Activated effector memory CD4-positive, alpha-beta T cell treated with anti-CD3 and anti-CD28 coated beads, Interleukin-2, amount 50 U/mL, for 16 hours (primary cell): ENCODE measurements at places on chromosomes 16 and 17.

- no peak for DNase-seq
Observed at GRCh38 chr17:74437702-74438101, 5.8 kb downstream of the GPRC5C start.

- DNase-seq = peak; percentile 90
Observed at GRCh38 chr17:28763804-28764266, 20.0 kb downstream of the TRAF4 start.

DNA sequence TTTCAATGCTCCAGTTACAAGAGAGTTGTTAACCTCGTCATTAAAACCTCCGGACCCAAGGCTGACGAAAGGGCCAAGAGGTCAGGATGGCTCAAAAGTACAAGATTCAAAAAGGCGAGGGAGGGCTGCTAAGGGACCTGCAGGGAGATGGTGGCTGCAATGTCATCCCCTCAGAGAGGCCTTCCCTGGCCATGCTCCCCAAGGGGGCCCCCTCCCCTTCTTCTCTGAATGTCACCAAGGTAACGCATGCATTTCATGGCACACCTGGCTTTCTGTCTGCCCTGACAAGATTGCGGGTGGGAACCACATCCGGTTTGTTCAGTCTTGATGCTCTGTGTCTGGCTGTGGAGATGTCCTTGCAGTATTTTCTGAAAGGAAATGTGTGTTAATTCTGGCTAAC, 89.9 kb downstream of the C16orf78 start:
- DNase-seq = peak; percentile 80

GRCh38 chr17:39092692-39093230, 58.7 kb downstream of the PLXDC1 start:
- DNase-seq = no peak

- DNase-seq = no peak
Observed at GRCh38 chr17:70310221-70310672, 140.9 kb downstream of the KCNJ2 start.

DNA sequence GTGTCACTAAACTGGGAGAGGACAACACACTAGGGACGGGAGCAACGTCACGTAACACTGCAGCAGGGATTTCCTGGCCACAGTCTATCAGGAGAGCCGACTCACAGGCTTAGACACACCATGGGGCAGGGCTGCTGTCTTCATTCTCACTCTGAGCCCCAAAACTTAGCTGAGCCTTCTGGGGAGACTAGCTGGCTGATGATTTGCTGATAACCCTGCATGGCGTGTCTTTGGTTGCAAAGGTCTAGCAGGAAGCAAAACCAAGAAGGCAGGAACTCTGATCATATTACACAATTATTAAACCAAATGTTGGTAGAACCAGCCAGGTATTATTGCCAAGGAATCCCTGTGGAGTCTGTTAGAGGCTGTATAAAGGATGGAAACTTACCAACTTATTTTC, 345.0 kb downstream of the SLC39A11 start:
- DNase-seq = no peak

DNA sequence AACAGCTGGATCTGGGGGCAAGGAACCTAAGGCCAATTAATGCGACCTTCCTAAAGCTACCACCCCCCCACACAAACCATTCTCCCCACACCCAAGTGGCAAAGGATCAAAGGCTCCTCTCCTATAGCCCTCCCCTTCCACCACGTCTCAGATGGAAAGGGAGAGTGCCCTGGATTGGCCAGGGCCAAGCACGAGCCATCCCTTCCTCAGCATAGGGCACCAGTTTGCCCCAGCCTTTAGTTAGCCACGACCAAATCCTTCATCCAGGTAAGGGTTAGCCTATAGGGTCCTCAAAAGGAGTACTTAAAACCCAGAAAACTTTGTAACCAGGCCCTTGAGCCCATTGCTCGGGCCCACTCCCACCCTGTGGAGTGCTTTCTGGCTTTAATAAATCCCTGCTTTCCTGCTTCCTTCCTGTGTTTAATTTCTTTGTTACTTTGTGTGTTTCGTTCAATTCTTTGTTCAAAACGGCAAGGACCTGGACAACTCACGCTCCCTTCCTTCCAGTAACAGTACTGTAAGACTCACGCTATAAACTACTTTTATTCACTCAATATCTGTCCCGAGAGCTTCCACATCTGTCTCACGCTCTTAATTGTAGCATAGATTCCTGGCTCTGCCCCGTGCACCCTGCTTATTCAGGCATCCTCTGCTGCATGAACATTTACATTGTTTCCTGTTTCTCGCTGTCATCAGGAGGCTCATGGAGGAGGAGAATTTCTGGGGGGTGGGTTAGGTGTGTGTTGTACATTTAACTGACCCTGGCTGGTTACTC, 62.3 kb downstream of the TNFRSF13B start:
- DNase-seq = no peak

- DNase-seq = no peak
Observed at GRCh38 chr16:1923299-1924034, 5.3 kb upstream of the HS3ST6 start.

- DNase-seq = peak; percentile 91
Observed at GRCh38 chr17:62965686-62966425, at the start of gene TANC2. Gene TANC2 (plus strand): TSS chr17:62966235. CDS start chr17:63009560, 43,325 bp downstream.

- DNase-seq = peak; percentile 78
Observed at GRCh38 chr17:28916302-28916934, 13.5 kb upstream of the DHRS13 start.

GRCh38 chr17:20300436-20300934, 166.9 kb downstream of the LGALS9B start:
- DNase-seq = no peak

DNA sequence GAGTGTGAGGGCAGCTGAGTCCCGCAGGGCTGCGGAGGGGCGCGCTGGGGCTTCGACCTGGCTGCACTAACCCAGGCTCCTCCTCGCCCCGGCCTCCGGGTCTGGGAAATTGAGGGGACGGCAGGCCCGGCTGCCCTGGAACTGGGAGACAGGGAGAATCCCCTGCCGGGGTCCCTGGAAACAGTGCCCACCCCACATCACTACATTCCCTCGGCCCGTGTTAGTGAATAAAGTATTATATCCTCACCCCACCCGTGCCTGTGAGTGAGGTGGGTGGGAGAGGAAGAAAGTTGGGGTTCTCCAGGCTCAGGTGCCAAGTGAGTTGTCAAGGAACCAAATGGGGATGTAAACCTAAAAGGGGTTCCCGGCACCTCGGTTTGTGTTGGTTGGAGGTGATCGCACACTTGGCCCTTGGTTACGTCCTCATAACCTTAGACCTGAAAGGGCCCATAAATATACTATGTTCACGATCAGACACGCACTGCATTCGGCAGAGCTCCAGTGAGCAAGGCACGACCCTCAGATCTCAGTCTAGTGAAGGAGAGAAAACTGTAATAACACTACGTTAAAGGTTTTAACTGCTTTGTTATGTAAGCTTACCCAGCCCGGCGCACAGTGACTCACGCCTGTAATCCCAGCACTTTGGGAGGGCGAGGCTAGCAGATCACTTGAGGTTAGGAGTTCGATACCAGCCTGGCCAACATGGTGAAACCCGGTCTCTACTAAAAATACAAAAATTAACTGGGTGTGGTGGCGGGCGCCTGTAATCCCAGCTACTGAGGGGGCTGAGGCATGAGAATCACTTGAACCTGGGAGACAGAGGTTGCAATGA, 11.2 kb downstream of the ZNF771 start:
- no peak for DNase-seq

DNA sequence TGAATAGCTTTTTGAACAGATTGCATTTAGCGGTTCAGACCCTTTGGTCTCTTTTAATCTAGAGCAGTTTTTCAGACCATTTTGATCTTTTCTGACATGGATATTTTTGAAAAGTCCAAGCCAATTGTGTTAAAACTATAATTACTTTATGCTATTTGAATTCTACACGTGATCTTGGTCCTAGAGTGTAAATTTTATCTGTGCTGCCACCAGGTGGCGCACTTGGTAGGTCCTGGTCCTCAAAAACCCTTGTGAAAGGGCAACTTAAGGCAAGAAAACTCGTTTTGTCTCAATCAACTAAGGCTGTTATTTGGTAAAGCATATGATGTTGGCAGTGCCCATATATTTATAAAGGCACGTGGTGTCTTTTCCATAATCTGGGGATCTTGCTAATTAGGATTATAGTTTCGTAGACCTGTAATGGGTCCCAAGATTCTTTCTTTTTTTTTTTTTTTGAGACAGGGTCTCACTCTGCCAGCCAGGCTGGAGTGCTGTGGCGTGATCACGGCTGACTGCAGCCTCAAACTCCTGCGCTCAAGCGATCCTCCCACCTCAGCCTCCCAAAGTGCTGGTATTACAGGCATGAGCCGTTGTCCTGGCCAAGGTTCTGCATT, 43.9 kb upstream of the TEX2 start:
- DNase-seq = peak; percentile 88

- DNase-seq = peak; percentile 95
Observed at GRCh38 chr17:49739641-49740271, 24.2 kb downstream of the FAM117A start.

DNA sequence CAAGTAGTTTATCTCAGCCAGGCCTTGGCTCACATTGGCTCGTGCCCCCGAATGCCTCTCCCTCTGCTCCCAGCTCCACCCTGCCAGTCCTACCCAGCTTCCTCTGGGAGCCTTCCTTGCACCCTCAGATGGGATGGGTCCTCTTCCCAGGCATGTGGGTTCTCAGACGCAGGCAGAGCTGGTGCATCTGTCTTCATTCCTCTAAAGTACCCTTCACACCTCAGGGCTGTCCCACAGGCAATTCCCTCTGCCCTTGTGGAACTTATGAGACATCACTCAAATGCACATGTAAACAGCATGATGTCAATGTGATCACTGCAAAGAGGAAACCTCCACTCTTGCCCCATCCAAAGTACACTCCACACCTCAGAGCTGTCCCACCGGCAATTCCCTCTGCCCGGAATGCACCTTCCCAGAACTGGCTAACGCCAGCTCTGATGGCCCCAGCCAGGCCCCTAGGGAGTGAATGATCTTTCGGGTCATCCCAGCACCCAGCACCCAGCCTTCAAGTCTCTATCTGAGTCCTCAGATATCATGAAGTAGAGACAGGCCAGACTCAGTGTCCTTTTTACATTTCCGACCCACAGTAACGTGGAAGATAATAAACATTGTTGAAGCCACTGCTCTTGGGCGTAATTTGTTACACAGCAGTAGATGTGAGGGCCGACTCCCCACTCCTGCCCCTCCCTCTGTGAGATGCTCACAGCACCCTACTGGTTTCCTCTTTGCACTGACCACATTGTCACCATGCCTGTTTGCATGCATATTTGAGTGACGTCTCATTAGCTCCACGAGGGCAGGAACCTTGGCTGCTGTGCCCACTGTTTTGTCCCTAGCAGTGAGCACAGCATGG, 85.4 kb downstream of the N4BP1 start:
- DNase-seq = peak; percentile 53

DNA sequence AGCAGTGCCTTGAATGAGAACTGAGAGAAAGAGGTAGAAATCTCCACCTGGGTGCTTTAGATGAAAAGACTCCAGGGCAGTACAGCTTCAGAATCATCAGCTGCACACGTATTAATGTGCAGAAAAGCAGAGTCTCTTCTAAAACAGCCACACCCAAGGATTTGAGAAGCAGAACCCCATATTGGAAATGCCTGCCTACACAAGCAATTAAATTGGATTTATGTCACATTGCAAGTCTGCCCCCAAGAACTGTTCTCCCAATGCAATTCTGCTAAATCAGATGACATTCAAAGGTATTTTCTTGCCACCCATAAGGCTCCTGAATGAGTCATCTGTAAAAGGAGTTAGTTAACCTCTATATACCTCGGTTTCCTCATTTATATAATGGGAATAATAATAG, 326.0 kb upstream of the C16orf82 start:
- no peak for DNase-seq

DNA sequence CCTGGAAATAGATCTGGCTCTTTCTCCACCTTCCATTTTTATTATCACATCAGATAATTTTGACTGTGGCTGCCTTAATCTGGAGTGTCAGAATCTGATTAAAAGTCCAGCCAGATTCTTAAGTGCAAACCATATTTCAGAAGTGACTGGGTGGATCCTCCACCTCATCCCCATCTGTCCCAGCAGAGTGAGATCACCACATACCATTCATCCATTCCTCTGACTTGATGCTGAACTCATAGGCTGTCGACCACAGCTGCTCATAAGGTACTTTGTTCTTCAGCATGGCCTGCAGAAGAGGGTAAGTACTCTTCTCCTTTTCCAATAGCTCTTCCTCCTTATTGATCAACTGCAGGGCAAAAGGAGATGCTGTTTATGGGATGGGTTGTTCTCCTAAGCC, 53.5 kb downstream of the DNAH3 start:
- DNase-seq = no peak

DNA sequence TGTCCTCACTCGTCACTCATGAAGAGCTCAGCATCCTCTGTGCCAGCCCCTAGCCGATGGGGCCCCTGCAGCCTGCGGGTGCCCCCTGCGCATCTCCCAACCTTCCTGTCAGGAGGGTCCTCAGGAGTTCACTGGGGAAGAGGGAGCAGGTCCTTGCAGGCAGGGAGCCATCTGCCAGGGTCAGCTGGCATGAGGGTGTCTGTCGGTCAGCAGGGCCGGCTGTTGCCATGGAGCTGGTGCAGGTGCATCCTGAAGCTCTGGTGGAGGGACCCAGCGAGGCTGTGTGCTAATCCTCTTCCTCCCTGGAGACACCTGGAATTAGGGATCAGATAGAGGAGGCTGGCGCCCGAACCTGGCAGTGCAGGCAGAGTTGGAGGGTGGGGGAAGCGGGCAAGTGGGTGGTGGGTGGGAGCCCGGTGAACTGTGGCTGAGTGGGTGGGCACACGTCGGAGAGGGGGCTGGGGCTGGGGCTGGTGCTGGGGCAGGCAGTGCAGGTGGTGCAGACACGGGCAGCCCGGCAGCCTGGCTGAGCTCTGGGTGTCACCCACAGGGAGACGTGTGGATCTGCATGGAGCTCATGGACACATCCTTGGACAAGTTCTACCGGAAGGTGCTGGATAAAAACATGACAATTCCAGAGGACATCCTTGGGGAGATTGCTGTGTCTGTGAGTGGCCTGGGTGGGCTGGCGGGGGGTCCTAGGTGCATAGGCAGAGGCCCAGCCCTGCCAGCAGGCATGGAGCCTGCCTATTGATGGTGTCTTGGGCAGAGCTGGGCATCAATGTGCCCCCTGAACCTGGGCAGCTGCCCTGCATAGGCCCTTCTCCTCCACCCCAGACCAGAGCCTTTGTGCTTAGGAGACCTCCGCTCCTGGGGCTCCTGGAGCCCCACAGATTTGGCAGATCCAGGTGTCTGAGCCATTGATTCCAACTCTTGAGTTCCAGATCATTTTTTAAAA, 17.4 kb downstream of the MAP2K3 start:
- DNase-seq = no peak
